ENCODE measurements at places on chromosomes 12 and 14. TPM values are rescaled to one million over a fixed set of nuclear protein-coding genes. Genes with fewer than 3 reads are reported as not detected.

Gene DDN
- not detected for polyA plus RNA-seq

Gene VSIG10
- polyA plus RNA-seq: 1.6 TPM

Gene PRIMA1
- polyA plus RNA-seq: not detected

Gene SDSL
- polyA plus RNA-seq: 1.1 TPM

Gene PLEKHA5
- 3.4 TPM for polyA plus RNA-seq

Gene ACOT6
- 0.19 TPM for polyA plus RNA-seq

Gene FZD10
- not detected for polyA plus RNA-seq

Gene ARL1
- 38.7 TPM for polyA plus RNA-seq

Gene BCL7A
- polyA plus RNA-seq: 1.5 TPM

Gene WNT5B
- polyA plus RNA-seq: not detected

Gene SERPINA10
- polyA plus RNA-seq: not detected
